ENCODE measurements at places on chromosomes 16 and 17.
A peak's percentile ranks its signal among the peaks of the same experiment; 100 is the strongest.

- DNase-seq: no peak
Measured at GRCh38 chr16:69620573-69620972, 54.8 kb downstream of the NFAT5 start.

GRCh38 chr16:88527186-88527936 is 42.8 kb upstream of the ZC3H18 start:
- DNase-seq: peak; percentile 76

DNA sequence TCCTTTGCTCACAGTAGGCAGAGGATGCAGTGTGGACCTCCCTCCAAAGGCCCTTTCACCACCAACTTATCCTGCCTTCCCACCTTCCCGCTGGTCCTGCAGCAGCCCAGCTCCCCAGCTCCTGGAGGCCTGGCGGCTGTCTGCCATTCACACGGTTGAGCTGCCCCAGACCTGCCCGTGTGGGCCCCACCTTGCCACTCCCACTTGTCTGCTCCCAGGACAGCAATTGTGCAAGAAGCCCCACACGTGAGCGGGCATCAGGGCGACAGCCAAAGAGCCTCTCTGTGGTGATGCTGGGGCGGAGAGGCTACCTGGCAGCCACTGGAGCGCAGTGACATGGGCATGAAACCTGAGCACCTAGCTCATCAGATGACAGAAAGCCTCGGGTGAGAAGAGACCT is 248.6 kb upstream of the MAF start:
- no peak for DNase-seq

DNA sequence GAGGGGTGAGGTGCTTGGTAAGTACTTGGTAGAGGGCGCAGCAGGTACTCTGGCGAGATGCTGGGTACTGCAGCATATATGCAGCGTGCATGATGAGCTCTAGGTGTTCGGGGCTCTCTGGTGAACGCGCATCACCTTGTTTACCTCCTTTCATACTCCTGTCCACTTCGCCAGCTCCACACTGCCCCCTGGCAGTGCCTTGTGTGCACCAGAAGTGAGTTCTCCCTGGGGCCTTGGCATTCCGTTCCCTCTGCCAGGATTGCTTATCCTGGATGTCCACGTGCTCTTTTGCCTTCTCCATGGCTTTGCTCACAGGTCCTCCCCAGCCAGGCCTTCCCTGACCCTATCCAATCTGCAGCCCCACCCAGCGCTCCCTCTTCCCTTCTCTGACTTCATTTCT is 154.2 kb downstream of the MRM1 start:
- DNase-seq: peak; percentile 10

DNA sequence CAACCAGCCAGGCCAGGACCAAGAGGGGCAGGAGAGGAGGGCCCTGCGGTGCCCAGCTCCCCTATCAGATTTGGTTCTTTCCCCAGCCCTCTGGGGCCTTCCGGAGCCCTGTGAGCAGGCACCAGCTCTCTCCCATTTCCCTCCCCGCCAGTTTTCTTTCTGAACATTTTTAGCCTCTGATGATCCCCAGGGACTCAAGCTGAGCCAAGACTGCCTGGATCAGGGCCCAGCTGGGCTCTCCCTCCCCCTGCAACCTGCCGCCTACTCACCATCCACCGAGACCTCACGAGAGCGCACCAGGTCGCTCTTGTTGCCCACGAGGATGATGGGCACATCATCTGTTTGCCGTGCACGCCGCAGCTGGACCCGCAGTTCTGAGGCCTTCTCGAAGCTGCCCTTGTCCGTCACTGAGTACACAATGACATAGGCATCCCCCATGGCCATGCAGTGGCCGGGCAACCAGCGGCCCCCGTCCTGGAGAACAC is 2.0 kb downstream of the RRAD start:
- DNase-seq: no peak

GRCh38 chr17:40291281-40291664 is 3.6 kb downstream of the CDC6 start:
- no peak for DNase-seq

- DNase-seq: no peak
Measured at GRCh38 chr17:4534928-4535666, 20.1 kb downstream of the MYBBP1A start.

Data from foreskin fibroblast (primary cell).